ENCODE measurements at places on chromosomes 7 and 10.

DNA sequence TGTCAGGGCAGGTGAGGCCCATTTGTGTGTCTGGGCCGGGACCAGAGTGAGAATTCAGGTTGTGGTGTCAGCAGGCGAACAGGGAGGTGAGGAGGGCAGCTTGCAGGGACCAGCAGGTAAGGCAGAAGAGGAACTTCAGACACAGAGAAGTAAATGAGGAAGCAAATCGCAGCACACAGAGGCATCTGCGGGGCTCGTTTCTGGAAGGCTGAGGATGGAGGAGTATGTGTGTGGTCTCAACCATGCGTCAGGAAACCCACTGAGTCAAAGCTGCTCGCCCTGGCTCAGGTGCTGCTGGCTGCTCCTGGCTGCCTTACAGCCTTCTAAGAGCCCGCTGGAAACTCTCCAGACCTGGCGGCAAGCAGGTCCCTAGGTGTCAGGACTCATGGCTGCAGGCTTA, 26.9 kb upstream of the PITRM1 start:
- DNase-seq, result no peak

GRCh38 chr10:112471878-112472487, 25.0 kb downstream of the VTI1A start:
- no peak for DNase-seq

- DNase-seq, result no peak
Measured at GRCh38 chr10:21042536-21042935, 145.4 kb upstream of the NEBL start.

DNA sequence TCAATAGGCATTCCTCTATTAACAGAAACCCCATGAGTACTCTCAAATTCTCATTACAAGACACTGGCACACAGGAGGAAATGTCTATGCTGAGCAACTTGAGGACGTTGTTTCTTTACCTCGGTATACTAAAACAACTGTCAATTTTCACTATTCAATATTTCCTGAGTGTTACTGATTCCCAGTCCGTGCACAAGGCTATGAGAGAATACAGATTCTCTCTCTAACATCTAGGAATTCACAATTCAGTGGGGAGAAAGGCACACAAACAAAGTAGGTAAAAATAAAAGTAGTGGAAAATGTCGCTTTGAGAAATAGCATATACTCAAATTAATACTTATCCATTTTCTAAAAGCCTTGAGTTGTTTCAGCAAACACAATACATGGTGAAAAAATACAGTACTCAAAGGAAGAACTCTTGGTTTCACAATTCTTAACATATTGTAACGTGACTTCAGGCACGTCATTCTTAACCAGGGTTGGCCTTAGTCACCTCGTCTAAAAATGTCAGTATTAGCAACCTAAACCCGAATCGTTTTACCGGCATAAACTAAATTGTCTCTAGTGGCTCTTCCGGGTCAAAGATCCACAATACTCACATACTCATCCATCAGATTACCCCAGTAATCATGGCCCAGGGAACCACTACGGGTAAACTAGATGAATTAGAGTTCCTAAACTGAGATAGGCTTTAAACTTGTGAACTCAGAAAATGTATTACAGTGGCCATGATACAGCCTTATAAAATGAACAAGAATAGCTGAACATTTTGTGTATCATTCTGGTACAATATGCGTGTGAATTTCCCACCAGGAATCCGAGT, 1.5 kb downstream of the IPMK start:
- DNase-seq, result no peak

- DNase-seq, result no peak
Measured at GRCh38 chr7:19958309-19958896, 185.0 kb upstream of the TMEM196 start.

DNA sequence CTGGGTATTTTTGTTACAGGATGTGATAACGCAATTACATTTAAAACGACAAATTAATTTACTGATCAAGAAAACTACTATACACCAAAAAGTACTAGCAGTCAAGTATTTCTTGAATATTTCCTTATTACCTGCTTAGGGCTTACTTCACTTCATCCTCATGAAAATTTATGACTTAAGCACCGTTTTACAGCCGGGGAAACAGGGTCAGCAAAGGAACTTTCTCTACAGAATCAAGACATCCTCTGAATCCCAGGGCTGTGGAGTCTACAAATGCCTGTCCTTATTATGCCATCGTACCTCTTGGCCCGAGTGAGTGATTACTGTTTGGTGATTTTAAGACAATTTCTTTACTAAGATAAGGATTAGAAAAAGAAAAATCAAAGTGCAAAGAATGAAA, 248.3 kb downstream of the ZMYND11 start:
- DNase-seq, result no peak

All from suprapubic skin (tissue), 4 donors.